Stimulated activated CD8-positive, alpha-beta memory T cell treated with anti-CD3 and anti-CD28 coated beads, Interleukin-15, amount 100 ng/mL, for 48 hours (primary cell): ENCODE measurements at places on chromosomes 16 and 17.

DNA sequence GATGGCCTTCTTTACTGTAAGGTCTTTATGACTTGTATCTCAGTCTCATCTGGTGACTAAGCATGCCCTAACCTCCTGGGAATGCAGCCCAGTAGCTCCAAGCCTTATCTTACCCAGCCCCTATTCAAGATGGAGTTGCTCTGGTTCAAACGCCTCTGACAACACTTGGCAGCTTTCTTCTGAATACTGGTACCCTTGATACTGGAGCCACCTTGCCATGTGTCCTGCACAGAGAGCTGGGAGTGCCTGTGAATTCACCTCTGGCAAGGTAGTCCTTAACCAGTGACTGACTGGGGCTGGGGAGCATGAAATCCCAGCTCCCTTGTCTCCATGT is 17.2 kb downstream of the NUDT7 start:
- DNase-seq, result no peak

GRCh38 chr17:72151565-72152386 is 31.0 kb downstream of the SOX9 start:
- no peak for DNase-seq

GRCh38 chr16:10594312-10594950 is 14.0 kb upstream of the EMP2 start:
- DNase-seq, result no peak

DNA sequence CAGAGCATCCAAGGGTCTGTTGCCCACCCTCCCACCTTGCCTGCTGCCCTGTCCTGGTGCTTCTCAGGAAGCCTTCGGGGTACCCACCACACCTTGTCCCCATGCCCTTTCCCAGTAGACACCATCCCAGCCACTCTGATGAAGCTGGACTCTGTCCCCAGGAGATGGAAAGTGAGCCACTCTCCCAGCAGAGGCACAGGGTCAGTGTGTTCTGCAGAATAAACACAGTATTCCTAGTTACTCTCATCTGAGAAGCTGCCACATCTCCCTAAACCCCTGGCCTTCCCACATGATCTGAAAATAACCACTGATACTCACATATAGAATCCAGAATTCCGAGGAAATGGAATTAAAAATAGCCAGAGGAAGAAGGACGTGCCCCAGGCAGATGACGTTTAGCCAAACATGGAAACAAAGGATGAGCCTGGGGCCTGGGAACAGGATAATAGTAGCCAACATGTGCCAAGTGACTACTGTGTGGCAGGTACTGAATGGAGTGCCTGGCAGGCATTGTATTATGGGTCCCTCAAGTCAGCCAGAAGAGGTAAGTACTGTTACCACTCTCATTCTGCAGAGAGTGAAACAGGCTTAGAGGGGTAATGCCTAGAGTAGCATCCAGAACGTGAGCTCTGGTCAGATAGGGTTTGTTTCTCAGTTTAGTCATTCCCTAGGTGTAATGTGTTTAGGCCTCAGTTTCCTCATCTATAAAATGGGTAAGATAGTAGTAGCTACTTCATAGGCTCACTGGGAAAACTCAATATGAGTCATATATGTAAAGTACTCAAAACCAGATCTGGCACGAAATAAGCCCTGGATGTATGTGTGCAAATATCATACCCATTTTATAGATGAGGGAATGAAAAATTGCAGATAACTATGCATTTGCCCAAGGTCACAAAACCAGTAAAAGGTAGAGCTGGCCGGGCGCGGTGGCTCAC is 20.8 kb upstream of the PEMT start:
- DNase-seq, result no peak

DNA sequence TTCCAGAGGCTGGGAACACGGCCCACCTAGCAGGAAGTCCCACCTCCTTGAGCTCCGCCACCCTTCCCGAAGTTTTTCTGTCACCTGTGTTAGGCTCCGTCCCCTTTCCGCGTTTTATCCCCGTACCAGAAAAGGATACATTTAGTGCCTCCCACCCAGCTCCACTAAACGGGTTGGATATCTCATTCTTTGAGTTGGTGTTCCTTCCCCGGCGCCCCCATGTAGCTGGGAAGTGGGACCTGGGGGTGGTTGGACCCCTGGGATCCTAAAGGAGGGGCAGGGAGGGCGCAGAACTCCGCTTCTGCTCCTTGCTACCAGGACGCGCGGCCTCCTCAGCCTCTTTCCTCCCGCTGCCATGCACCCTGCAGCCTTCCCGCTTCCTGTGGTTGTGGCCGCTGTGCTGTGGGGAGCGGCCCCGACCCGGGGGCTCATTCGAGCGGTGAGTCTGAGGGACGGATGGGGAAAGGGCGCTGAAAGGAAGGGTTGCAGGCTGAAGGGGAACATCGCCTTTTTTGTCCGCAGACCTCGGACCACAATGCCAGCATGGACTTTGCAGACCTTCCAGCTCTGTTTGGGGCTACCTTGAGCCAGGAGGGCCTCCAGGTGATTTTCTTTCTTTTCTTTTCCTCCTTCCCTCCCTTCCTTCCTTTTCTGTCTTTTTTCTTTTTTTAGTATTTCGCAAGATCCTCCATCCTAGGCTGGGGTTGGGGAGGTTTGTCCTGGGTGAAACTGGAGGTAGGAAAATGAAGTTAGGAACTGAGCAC is 669 bp downstream of the RNF167 start:
- DNase-seq, result peak; percentile 32

DNA sequence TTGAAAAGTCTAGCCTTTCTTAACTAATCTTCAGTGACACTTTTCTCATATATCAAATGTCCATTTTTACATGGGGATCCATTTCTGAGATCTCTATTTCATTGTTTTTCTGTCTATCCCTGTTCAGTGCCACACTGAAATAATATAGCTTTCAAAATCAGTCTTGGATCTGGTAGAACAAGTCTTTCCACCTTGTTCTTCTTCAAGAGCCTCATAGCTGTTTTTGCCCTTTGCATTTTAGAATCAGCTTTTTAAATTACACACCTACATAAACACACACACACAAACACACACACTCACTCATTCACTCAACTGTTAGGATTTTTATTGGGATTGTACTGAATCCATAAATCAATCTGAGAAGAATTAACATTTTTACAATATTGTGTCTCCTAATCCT is 19.2 kb downstream of the GSDMB start:
- no peak for DNase-seq

DNA sequence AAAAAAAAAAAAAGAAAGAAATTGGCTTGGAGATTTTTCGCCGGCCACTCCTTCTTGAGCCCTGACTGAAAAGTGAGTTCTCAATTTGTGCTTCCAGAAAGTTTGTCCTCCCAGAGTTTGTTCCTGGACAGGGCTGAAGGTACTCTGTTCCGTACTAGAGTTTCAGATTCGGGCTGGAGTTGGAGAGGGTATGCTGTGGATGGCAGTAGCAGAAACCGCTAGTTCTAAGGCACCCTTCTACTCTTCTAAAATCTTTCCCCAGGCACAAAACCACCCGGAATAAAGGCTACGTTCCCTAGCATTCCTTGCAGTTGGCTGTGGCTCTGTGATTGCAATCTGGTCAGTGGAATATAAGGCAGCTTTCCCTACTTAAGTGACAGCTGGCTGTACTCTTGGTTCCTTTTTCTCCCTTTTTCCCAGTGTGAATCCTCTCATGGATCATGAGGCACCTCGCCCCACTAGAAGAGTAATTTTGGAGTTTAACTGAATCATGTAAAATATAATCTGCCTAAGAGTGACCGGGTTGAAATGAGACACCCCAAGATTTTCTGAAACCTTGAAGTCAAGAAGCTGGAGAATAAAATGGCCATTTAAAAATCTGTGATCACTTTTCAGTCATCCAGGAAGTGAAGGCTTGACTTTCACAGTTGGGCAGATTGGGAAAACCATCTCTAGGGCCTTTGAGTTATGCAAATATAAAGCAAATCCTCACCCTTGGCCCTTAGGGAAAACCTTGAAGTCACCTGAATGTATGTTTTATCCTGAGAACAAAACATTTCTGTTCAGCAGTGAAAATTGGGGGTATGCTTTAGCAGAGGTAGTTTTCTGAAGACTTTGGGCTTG is 901 bp upstream of the HEATR6 start:
- DNase-seq, result no peak

GRCh38 chr16:85151603-85152413 is 39.5 kb upstream of the CIBAR2 start:
- no peak for DNase-seq

GRCh38 chr16:78994135-78994745 is 606.3 kb downstream of the MAF start:
- no peak for DNase-seq

- no peak for DNase-seq
Observed at GRCh38 chr16:30399435-30400186, 4.4 kb downstream of the ZNF48 start.

- no peak for DNase-seq
Observed at GRCh38 chr17:76541739-76542454, 2.1 kb downstream of the PRCD start.

DNA sequence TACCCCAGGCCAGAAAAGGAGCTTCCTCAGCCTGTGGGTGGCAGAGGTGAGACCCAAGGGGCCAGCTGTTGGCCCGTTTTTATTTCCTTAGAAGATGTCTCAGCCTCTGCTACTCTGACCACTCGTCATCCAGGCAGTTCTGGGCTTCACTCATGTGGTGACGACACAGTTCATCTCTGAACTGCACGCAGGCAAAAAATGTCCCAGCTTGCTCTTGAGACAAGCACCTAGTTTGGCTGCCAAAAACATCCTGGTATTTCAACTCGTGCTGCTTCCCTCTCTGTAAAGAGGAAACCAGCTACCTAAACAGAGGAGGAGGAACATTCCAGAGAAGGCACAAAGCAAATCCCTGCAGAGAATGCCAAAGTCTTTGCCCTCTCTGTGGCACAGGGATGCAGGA is 125.7 kb downstream of the XYLT1 start:
- no peak for DNase-seq

DNA sequence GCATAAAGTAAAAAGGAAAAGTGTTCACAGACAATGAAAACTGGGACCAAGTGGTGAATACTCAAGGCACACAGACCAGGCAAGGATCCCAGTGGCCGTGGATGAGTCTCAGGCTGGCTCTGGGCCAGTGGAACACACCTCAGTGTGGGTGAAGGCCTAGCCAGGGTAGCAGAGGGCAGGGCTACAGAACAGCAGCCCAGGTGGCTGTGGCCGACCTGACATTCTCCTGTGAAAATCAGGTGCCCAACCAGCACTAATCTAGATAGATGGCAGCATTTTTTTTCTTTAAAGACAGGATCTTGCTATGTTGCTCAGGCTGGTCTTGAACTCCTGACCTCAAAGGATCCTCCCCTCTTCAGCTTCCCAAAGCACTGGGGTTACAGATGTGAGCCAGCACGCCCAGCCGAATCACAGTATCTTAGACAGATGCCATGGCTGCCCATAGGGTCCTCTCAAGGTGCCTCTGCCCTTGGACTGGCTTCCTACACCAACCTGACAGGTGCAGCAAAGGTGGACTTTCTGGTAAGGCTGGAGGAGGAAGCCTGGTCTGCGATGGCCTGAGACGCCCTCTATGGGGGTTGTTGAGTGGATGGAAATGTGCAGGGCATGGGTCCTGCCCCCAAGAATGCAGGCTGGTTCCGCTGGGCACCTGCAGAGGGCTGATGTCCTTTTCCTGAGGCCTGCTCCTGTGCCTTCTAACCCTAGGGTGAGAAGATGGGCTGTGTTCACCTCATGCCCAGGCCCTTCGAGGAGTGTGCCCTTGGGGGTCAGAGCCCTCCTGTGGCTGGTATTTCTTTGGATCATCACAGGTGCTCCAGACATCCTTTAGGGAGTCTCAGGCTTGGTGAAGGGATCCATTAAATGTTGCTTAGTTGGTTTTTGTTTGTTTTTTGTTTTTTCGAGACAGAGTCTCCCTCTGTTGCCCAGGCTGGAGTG is 3.8 kb upstream of the P4HB start:
- no peak for DNase-seq

DNA sequence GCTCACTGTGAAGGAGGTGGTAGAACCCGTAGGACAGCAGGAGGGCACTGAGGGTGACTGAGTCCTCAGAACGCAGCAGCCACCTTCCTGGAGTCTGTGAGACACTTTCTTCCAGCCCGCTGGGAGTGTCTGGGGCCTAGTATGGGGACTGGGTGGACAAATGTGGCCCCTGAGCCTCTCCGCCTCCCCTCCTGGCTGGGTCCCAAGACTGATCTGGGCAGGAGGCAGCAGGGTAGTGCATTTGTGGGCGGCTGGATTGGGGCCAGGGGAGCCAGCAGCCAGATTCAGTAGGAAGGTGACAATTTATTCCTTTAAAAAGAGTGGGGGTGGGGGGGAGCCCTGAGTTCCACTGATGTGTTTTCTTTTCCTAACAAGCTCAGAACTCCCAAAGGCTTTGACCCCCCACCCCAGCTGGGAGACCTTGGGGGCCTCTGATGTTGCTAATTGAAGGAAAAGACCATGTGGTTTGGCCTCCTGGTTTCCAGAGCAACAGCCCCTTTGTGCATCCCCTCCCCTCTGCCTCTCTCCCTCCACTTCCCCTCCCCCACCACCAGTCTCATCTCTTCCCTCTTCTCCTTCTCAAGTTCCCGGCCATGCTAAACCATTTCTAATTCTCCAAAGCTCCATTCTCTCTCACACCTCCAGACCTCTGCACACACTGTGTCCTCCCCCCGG is 4.4 kb downstream of the CLEC19A start:
- DNase-seq, result no peak

- DNase-seq, result no peak
Observed at GRCh38 chr17:2853283-2854142, 57.3 kb downstream of the RAP1GAP2 start.

DNA sequence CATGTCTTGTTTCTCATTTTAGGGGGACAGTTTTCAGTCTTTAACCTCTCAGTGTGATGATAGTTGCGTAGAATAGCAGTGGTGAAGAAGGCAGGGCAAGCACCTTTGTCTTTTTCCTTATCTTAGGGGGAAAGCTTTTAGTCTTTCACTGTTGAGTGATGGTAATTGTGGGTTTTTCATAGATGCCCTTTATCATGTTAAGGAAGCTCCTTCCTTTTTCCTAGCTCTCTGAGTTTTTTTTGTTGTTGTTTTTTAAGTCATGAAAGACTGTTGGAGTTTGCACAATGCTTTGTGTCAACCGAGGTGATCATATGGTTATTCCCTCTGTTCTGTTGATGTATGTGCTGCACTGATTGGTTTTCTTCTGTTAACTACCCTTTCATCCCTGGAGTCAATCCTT is 15.7 kb downstream of the NOL11 start:
- DNase-seq, result no peak

DNA sequence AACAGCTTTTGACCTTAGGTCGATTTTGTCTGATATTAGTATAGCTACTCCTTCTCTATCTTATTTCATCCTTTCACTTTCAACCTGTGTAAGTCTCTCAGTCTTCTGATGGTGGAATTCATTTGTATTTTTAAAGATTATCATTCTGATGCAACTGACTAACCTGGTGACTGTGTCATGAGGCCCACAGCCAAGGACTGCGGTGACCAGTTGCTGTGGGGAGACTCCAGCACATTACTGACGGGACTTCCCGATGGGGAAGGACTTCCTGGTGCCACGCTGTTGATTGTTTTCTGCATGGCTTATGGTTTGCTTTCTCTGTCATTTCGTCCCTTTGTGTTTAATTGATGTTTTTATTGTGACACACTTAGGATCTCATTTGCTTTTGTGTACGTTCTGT is 34.2 kb downstream of the RMI2 start:
- DNase-seq, result peak; percentile 57

DNA sequence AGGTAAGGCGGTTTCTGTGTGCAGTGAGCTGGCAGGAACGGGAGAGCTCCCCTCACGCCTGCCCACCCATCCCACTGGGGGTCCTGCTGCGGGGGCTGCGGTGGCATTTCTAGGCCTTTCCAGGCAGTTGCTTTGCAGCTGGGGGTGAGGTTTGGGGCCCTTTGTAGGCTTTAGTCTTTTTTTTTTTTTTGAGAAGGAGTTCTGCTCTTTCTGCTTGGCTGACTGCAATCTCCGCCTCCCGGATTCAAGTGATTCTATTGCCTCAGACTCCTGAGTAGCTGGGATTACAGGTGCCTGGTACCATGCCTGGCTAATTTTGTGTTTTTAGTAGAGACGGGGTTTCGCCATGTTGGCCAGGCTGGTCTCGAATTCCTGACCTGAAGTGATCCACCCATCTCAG is 11.1 kb downstream of the TSC2 start:
- no peak for DNase-seq
